T-helper 9 cell (primary cell): ENCODE measurements at places on chromosomes 13 and 19.

GRCh38 chr19:54541712-54542111, 31.9 kb upstream of the LILRA2 start:
- no peak for DNase-seq

DNA sequence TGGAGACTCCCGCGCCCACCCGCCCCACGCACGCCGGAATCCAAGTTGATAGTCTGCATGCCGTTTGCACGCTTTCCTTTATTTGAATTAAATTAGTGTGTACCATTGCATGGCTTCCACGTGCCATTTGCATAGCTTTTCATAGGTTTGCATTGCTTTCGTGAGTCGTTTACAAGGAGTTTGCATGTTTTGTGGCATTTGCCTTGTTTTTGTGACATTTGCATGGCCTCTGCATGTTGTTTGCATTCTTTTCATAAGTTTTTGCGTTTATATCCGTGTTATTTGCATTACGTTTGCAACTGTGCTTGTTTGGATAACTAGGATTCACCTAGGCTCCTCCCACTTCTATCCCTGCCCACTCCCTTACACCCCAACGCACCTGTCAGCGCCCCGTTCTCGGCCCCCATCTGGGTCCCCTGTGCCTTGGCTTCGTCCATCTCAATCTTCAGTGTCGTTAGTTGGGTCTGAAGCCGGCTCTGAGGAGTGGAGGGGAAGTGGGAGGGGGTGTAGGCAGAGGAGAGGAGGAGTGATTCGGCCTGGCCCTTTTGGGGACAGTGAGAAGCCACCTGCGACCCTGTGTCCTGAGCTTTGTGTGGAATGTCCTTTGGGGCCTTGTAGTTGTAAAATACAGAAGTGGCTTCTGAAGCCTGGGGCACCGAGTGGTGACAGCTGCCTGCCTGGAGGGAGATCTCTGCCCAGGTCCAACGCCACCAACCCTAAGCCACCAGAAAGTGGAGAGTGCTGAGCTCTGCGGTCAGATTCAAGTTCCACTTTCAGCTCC, 2.4 kb downstream of the CCDC194 start:
- no peak for DNase-seq

DNA sequence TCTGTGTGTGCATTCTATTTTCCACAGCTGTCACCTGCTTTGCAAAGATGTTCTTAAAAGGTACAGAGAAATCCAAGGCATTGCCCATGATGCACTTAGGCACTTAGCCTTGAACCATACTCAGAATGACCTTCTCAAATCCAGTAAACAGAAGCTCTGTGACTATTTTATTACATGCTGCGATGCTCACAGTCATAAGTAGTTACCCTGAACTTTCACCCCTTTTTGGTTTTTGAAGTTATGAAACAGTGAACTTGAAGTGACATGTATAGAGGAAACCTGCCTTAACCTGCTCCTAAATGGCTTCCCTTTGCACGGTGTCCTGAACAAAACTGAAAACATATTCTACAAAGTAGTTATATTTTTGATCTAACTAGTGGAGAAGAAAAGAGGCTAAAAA, 100.4 kb downstream of the SLC10A2 start:
- no peak for DNase-seq

DNA sequence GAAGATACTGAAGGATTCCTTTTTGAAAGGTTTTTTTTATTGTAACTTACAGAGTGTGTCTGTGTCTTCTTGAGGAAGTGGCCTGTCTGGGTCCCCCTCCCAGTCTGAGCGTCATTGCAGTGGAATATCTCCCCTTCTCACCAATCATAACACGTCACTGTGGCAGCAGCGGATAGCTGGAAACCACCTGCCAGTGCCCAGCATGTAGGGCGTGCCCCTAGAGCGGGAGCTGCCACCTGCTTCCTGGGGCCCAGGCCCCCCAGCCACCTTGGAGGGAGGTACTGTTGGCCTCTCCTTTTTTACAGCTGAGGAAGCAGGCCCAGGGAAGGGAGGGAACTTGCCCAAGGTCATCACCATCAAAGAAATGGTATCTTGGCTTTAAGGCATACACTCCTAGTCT, 4.6 kb upstream of the DNM2 start:
- no peak for DNase-seq

GRCh38 chr13:64529874-64530485, 2700.2 kb downstream of the PCDH9 start:
- no peak for DNase-seq

DNA sequence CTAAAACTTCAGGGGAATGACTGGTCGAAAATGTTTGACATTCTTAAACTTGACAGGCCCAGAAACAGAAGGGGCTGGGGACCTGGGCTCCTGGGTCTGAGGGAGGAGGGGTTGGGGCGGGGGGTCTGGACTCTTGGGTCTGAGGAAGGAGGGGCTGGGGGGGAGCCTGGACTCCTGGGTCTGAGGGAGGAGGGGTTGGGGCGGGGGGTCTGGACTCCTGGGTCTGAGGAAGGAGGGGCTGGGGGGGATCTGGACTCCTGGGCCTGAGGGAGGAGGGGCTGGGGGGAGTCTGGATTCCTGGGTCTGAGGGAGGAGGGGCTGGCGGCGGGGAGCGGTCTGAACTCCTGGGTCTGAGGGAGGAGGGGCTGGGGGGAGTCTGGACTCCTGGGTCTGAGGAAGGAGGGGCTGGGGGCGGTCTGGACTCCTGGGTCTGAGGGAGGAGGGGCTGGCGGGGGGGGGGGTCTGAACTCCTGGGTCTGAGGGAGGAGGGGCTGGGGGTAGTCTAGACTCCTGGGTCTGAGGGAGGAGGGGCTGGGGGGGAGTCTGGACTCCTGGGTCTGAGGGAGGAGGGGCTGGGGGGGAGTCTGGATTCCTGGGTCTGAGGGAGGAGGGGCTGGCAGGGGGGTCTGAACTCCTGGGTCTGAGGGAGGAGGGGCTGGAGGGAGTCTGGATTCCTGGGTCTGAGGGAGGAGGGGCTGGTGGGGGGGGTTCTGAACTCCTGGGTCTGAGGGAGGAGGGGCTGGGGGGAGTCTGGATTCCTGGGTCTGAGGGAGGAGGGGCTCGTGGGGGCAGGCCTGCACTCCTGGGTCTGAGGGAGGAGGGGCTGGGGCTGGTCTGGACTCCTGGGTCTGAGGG, 5.5 kb upstream of the KLK6 start:
- DNase-seq = no peak

DNA sequence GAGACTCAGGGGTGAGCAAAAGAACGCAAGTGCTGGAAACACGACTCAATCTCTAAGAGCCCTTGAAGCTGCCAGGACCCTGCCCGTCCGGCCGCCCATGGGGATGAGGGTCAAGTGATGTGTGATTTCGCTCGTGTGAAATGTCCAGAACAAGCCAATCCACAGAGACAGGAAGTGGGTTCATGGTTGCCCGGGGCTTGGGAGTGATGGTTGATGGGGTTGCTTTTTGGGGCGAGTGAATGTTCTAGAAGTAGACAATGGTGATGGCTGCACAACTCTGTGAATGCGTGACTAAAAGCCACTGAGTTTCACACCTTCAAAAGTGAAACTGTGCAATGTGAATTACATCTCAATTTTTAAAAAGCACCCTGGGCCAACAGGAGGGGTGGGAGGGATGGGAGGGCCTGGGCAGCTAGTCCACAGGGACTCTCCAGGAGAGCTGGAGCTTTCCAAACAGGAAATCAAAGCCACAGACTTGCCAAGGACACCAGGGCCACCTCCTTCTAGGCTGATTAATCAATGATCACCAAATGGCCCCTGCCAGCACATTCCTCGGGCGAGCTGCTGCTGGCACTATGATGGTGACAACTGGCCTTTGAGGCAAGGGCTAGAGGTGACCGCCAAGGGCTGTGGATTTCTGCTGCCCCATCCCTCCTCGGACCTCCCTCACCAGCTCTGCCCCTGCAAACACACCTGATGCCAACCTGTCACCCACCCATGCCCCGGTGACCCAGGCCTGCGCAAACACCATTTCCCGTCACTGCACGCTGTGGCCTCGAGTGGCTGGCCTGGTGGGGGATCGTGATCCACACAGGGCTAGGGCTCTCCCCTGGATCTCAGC, 14.0 kb downstream of the DPP9 start:
- DNase-seq = no peak

GRCh38 chr13:105579821-105580710, 955.4 kb downstream of the EFNB2 start:
- no peak for DNase-seq

DNA sequence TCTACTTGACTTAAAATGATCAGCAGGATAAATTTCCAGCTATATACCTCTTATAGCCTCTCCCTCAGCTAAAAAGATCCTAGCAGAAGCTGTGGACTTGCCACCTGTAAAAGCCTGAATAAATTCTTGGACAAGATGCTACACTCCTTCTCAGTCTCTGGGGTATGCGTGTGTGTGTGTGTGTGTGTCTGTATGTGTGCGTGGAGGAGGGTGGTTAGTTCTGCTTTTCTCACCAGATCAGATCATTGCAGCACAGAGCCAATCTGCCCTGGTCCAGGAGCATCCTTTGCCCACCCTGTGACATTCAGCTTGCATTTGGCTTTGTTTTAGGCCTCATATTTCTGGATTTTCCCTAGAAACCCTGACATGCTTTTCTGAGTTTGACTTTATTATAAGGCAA, 438.3 kb downstream of the RFC3 start:
- DNase-seq = no peak

GRCh38 chr19:28864024-28864503, 348.9 kb downstream of the UQCRFS1 start:
- DNase-seq = no peak

- no peak for DNase-seq
Measured at GRCh38 chr13:73857106-73857505, 277.1 kb downstream of the KLF12 start.

- peak; percentile 56 for DNase-seq
Measured at GRCh38 chr19:4369888-4370260, 26.5 kb downstream of the MPND start.

GRCh38 chr13:41213316-41213715, 18.9 kb upstream of the KBTBD7 start:
- DNase-seq = no peak

- no peak for DNase-seq
Measured at GRCh38 chr19:4571305-4571917, 11.9 kb upstream of the SEMA6B start.

DNA sequence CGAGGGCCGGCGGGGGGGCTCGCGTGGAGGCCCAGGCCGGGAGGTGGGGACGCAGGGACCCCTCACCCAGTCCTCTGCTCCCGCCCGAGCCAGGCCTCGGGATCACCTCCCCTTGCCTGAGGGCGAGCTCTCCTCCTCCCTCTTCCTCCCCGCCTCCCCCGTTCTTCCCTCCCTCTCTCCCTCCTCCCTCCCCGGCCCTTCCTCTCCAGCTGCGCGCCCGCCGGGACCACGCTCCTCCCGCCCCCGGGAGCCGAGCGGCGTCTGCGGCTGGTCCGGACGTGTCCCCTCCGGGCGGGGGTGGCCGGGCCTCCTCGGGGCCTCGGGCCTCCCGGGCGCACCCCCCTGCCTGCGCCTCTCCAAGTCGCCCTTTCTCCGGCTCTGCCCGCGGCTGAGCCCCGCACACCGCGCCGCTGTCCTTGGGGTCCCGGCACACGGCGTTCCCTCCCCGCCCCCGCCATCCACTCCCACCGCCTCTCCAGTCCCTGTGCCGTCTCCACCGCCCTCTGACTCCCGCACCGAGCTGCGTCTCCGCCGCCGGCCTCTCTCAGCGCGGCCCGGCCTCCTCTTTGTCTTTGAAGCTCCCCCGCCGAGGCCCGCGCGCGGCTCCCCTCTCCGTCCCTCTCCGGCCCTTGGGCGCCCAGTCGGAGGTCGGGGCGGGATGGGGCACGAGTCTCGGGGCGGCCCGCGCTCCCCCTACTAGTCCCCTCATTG, 5.7 kb downstream of the SOX1 start:
- DNase-seq = no peak

DNA sequence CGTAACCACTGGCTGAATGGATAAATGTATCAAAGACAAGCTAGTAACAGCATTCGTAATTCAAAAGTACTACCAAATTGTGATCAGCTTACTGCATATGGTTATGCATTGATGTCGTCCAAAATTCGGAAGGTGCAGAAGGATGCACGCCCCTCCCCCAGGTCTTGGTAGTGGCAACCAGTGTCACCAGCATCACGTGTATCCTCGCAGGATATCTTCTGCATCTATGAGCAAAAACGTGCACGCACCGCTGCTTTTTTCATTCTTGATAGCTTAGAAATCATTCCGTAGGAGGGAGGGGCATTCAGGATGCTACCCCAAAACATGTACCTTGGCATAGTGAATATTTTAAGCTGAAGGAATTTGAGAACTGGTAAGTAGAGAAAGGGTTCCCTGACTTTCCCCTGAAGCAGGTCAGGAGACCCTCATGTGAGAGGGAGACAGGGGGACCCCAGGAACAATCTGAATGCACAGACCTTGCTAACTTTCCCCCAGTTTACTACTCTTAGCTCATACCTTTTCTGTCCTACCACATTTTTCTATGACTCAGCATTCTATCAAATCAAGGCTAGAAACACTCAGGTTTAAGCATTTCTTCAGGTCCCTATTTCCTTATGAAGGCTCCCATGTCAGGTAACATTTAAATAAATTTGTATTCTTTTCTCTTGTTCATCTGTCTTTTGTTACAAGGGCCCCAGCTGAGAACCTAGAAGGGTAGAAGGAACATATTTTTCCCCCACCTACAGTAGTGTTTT, 61.2 kb upstream of the TM9SF2 start:
- no peak for DNase-seq

DNA sequence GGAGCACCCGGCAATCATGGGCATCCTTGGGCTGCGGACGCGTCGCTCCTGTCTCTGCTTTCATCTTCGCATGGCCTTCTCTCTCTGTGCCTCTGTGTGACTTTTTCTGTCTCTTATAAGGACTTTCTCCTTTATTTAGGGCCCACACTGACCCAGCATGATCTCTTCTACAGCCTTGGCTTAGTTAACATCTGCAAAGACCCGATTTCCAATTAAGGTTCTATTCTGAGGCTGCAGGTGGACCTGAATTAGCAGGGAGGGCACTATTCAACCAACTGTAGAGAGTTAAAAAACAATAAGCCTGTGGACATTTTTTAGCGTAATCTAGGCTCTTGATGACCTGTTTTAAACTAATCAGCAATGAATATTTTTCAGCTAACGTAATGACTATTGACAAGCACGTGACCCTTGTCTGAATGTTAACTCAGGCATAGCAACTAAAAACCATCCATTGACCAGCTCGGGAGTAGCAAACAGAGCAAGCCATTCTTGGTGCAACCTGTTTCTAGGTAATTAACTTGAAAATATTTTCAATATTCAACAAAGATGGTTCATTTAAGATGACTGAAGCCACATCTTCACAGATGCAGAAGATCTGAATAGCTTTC, 15.2 kb downstream of the F10 start:
- no peak for DNase-seq

GRCh38 chr19:28574212-28574611, 638.7 kb downstream of the UQCRFS1 start:
- no peak for DNase-seq

DNA sequence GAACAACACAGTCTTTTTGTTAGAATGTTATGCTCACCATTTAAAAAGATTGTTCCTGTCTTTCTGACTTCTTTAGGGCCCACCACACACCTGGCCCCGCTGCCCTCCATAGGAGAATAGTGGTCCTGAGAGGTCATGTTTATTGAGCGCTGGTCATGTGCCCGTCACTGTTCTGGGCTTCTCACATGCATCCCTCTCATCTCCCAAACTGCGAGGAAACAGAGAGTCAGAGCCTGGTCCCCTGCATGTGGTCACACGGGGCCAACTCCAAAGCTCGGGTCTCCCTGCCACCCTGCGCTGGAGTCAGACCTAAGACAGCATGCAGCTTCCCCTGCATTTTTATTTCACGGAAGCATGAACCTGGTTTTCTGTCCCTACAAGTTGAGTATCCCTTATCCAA, 70.4 kb upstream of the GPR183 start:
- DNase-seq = no peak
